Mucosa of descending colon (tissue), 3 donors: ENCODE measurements at places on chromosomes 11 and 22.
A peak's percentile ranks its signal among the peaks of the same experiment; 100 is the strongest.

DNA sequence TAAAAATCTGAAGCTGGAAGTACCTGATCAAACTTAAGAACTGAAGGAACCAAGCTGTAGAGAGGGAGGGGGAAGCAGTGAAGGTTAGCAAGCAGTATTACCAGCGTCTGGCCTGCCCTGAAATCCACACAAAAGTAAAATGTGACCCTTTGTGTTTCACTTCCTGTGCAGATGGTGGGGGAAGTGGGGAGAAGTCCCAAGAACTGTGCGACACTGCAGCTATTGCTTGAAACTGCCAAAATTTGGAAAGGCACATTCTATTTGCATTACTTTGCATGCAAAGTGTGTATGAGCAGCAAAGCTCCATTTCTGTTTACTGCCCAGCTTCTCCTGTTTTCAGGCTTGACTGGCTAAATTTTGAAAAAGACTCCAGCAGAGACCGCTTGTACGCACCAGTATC lies 72.1 kb upstream of the BMAL1 start:
- no peak for DNase-seq

GRCh38 chr22:18055619-18056160 lies 22.1 kb upstream of the PEX26 start:
- no peak for DNase-seq

DNA sequence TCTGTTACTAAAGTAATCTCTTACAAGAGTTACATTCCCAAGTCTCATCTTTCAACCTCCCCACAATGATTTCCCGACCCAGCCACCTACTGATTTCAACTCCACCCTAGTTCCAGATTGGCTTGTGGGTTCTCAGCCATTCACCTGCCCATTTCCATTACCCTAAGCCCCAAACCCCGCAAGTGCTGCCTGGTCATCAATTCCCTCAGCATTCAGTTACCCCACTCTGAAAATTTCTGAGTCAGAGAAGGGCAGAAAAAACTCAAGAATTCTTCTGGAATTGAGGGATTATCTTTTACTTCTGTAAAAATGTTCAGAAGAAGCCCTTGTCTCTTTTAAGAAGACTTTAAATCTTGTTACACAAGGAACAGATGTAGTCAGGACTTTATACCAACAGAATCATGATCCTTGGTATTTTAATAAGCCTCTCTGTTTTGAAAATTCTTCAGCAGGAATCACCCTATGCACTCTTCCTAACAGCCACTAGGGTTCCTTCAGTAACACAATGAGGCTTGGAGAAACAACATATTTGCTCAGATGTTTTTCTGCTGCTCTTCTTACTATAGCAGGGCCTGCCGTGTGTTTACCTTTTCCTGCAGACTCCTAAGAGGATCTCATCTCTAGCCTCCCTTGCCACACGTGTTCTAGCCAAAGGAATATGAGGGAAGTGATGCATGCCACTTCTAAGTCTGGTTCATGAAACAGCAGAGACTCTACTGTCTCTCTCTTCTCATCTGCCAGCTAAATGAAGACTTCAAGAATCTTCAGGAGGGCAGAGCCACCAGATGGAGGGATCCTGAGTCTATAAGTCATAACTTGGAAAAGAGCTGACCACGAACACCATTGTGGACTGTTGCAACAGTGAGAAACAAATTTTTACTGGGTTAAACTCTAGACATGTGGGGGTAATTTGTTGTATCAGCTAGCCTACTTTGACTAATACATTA lies 29.3 kb upstream of the PAMR1 start:
- DNase-seq: no peak

DNA sequence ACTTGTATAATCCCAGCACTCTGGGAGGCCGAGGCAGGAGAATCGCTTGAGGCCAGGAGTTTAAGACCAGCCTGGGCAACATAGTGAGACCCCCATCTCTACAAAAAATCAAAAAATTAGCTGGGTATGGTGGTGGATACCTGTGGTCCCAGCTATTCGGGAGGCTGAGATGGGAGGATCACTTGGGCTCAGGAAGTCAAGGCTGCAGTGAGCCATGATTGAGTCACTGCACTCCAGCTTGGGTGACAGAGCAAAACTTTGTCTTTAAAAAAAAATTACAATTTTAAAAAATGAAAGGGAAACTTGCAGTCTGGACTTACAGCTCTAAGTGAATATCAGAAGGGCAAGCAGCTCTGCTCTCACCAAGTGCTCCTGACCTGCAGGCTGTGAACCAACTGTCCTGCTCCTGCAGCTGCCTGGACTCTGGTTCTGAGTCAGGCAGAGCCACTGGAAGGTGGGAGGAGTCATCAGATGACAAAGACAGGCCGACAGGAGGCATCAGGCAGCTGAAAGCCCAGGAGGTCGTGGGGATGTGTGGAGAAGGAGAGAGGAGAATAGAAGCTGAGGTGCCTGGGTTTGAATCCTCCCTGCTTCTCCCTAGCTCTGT lies 9.6 kb downstream of the SMTNL1 start:
- no peak for DNase-seq

DNA sequence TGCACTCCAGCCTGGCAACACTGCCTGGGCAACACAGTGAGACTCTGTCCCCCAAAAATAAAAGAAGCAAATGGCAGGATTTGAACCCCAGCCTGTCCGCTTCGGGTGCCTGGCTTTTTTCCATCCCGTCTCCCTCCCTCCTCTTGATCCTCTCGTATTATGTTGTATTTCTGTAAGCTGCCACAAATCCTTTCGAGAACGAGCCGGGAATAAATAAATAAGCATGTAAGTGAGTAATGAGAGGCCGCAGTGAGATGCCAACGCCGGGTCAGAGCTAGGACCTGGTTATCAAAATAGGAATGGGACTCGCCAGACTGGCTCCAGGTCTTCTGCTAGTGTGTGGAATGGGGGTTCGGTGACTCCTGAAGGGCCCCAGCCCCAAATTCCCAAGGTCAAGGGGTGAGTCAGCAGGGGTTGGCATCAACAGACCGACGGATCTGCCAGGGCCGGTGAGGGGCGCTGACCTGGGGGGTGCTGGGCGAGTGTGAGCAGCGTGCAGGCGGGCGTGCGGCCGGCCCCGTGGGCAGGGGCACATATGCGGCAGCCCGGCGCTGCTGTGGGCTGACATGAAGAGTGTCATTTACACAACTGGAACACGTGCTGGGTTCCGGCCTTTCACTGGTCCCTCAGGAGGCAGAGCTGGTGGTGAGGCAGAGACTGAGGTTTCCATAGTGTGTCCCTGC lies 47.8 kb downstream of the FLRT1 start:
- DNase-seq: no peak

GRCh38 chr22:37674951-37675929 lies at the start of gene LGALS1:
LGALS1 (plus strand) TSS chr22:37675636; CDS start chr22:37675703, 67 bp downstream.
- DNase-seq: peak; percentile 89

DNA sequence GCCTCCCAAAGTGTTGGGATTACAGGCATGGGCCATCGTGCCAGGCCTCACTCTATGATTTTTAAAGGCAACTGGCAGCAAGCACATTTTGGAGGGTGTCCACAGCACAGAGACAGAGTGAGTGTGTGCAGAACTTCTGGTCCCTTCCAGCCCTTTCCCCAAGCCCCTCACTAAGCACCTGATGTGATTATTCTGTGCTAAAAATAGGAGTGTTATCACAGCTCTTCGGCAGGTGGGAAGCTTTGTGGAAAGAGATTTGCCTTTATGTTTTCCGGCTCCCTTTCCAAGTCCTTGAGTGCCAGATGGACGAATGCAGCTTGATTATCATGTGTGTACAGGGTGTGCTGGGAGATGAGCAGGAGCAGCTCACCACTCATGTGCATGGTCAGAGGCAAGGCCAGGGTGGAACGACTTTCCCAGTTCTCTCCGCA lies 310.8 kb downstream of the DDX10 start:
- no peak for DNase-seq

GRCh38 chr11:69670158-69670845 lies 4.9 kb downstream of the LTO1 start:
- DNase-seq: peak; percentile 83

GRCh38 chr22:39155421-39155820 lies 2.9 kb upstream of the CBX7 start:
- DNase-seq: peak; percentile 17

- DNase-seq: no peak
Observed at GRCh38 chr11:50186146-50186545, 153.5 kb downstream of the OR4C45 start.

- no peak for DNase-seq
Observed at GRCh38 chr22:24693379-24693778, 81.1 kb downstream of the PIWIL3 start.

DNA sequence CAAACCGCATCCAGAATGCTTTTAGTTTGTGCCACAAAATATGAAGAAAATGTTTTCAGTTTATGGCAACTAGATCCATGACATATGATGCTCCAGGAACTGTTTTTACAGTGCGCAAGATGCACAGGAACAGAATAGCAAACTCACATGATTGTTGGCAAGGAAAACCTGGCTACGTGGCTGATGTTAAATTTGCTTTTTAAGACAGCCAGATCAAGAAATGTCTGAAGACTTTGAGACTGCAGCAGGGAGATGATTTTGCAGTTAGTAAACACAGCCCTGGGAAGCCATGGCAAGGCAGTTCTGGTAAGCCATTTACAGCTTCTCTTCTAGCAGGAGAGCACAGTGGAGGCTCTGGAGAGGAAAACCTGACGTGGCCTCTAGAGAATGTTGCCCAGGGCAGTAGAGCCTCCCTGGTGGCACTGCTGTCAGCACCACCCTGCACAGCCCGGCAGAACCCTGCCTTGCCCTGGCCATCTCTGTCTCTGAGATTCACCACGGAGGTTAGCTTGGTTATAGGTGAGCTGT lies 69.8 kb upstream of the TNRC6B start:
- peak; percentile 8 for DNase-seq

DNA sequence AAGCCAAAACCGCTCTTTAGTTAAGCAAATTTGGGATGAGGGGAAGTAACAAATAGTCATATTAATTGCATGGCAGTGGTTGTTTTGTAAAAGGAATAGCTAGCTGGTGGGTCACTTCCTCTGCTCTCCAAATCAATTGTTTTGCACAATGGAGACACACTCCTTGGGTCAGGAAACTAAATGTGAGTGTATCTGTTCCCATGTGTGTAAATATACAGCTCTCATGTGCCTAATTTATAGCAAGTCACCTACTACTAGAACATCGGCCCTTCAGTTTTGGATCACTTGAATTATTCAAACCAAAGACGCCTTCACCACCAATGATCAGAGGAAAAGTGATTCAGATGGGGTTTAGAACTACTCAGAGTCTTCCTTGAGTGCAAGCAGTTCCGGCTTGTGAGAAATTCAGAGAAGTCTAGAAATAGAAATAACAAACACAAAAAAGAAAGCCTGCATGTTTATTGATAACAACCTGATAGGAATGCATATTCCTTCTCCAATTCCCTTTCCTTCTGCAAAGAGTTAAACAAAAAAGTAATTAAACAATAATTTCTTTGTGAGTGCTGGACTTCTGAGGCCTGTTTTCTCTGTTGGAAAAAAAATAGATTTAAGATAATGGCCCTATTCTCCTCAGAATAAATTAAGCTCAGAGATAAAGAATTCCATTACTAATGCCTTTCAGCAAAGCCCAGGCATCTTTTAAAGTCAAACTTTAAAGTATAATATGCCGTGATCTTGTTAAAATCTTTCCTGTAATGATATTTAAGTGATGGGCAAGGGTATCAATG lies 100.4 kb downstream of the KIRREL3 start:
- DNase-seq: no peak

GRCh38 chr11:30432716-30433115 lies 109.8 kb downstream of the ARL14EP start:
- DNase-seq: no peak

DNA sequence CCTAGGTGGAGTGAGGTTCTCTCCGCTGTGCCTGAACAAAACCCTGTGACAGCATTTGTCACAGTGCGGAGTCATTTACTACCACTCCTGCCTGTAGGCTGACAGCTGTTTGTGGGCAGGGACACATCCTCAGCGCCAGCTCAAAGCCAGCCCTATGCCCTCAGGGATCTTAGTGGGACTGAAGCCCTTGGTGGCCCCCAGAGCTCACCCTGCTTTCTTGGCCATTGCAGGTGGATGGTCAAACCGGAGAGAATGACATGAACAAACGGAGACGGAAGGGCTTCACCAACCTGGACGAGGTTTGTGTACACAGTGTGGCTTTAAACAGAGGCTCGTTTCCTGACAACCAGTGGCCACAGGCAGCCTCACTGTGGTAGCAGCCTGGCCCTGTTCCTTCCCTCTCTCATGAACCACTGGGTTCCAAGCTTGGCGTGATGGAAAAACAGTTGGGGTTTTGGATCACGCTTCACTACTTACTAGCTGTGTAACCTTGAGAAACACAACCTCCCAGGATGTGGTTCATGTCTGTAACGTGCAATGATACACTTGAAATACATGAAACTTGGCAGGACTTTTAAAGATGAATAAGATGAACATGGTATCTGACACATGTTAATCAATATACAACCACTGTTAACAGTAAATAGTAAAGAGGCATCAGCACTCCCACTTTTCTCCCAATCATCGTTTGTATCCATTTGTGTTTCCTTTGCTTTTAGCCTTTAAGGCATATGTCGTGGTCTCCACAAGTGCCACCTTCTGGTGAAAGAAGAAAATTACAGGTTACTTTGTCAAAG lies 125.8 kb downstream of the MICAL2 start:
- peak; percentile 37 for DNase-seq

DNA sequence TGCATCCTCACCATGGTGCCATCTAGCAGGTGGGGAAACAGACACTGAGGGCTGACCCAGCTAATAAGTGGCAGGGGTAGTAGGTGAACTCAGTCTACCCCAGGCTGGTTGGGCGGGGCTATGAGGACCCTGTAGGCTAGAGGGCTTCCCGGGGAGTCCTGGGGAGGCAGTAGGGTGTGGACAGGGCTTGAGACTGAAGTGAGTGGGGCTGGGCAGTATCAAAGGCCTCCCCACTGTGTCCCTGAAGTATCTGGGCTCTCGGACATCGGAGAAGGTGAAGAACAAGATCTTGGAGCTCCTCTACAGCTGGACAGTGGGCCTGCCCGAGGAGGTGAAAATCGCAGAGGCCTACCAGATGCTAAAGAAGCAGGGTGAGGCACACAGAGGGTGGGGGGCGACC lies 11.4 kb downstream of the GGA1 start:
- DNase-seq: no peak

DNA sequence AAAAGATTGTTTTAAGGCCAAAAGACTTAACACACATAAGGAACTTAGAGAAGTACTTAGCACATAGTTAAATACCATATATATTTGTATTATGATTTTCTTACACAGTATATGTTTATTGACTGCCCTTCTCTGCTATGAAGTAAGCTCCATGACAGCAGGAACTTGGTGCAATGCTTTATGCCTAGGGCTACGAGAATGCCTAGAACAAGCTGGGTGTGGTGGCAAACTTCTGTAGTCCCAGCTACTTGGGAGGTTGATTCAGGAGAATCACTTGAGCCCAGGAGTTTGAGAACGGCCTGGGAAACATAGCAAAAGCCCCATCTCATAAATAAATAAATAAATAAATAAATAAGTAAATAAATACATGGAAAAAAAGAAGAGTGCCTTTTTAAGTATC lies 1.9 kb downstream of the SLC5A12 start:
- DNase-seq: no peak

DNA sequence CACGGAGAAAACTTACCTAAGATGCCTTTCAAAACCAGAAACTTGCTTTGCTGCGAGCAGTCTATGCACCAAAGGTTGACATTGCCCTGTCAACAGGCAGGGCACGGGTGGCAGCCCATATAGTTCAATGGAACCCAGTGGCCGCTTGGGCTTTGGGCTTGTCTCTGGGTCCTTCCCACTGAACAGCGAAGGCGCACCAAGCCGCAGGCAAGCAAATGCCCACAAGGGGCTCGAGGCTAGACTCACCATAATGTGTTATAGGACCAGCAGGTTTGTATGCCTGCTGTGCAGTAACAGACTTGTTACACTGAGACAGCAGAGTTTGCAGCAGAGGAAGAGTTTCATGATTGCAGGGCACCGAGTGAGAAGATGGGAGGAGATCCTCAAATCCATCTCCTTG lies 20.3 kb downstream of the CLDN5 start:
- no peak for DNase-seq
